ENCODE measurements at places on chromosomes 3 and 15.

GRCh38 chr15:77282333-77282732 lies 137.6 kb downstream of the PEAK1 start:
- DNase-seq = no peak

DNA sequence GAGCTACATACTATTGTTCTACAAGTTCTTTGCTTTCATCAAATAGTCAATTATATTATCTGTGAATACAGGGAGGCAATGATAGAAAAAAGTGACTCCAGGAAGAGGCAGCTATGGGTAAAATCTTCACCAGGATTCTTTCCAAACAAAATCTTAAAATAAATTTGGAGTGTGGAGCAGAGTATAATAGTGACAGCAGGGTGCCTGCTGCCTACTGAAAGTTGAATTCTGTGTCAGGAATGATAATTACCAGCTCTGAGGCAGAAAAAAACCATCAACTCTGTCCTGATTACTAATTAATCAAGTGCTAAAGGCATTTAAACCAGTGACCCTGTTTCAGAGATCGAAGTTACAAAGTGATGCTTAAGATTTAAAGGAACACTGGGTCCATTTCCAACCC lies 148.0 kb downstream of the DIPK2A start:
- DNase-seq = no peak

DNA sequence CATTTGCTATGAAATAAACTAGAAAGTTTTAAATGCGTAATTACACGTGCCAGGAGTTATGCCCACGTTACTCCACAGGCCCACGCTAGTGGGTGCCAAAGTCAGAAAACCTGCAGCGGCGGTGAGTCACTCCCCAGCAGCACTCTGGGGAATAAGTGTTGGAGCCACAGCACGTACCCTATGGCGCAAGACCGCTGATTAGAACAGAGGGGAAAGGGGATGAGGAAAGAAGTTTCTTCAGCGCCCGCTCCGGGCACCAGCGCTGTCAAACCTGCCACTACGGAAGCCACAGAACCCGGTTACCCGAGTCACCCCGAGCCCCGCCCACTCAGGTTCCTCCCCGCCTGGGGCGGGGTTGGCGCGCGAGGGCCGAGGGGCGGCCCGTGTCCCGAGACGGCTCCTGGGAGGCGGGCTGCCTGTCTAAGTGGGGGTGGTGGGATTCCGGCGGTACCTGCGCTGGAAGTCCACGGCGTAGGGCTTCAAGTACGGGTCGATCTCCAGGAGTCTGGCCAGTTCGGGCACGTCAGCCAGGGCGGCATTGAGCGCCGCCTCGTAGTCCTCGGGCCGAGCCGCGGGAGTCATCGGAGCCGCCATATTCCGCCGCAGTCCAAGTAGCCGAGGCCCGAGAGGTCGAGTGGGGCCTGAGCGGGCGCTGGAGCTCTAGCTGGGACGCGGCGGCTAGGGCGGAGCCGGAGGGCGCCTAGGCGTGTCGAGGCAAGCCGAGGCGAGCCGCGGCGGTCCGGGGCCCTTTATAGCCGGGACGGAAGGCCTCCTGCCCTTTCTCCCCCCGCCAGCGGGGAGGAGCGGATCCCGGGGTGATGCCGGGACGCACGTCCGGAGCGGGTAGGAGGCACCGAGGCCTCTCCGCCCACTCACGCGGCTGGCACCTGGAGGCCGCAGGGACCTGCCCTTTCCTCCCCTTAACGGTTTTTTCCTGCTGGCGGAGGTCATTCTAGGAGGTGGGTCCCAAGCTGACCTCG lies at the start of gene GBE1:
GBE1 (minus strand) TSS at position 722 of the 980 bp plus-strand sequence; CDS start at position 594, 128 bp downstream.
- DNase-seq = peak; percentile 87

GRCh38 chr15:48373821-48374451 lies 42.7 kb downstream of the DUT start:
- no peak for DNase-seq

DNA sequence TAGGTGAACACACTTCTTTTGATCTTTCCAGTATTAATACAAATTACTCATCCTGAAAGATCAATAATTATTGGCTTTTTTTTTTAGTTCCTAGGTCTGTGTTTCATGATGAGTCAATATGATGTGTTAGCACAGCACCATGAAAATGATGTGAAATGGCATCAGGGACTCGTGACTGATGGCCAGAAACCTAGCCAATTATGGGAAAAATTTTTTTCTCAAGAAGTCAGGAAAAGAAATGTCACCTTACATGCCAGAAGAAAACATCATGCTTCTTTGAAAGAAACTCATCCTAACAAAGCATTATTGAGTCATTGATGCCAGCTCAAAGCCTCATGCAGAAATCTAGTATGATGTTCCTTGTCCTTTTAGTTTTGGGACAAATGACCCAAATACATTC lies 468.3 kb upstream of the CBLB start:
- no peak for DNase-seq

DNA sequence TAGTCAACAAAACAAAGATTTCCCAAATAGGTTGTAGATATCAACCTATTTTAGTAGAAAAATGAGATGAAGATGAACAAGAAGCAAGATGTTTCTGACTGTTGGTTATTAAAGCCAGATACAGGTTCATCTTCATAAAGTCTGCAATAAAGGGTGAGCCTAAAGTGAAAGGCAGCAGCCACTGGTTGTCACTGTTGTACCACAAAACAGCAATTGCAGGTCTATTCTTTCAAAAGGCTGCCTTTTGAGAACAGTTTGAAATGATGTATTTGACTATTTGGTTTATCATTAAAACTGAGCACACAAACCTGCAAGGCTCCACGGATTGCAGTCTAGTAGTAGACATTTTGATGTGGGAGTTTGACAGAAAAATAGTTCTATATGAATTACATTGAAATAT lies 543.4 kb downstream of the GBE1 start:
- no peak for DNase-seq

GRCh38 chr3:16761571-16761970 lies 123.2 kb upstream of the PLCL2 start:
- no peak for DNase-seq

DNA sequence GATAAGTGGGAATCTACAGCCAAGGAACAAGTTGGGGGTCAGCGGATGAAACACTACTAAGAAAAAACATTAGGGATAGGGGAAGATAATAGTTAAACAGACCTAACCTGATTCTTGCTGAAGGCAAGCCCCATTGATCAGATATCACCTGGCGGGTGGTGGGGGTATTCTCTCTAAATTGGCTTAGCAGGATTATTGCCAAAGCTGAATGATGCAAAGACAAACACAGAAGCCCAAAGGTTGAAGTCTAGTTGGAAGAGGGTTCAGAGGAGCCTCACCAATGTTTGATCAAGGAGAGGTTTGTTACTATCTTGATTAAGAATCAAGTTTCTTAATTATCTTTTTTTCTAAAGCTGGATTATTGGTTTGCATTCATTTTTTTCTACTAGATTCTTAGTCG lies 371.9 kb upstream of the CNTN4 start:
- DNase-seq = no peak

- DNase-seq = no peak
These were observed 24.6 kb downstream of the ACAD11 start for GRCh38 chr3:132635052-132635451.

- no peak for DNase-seq
These were observed 159.8 kb downstream of the ALCAM start for GRCh38 chr3:105526360-105527111.

GRCh38 chr15:62732078-62732477 lies 310.5 kb upstream of the TPM1 start:
- no peak for DNase-seq

DNA sequence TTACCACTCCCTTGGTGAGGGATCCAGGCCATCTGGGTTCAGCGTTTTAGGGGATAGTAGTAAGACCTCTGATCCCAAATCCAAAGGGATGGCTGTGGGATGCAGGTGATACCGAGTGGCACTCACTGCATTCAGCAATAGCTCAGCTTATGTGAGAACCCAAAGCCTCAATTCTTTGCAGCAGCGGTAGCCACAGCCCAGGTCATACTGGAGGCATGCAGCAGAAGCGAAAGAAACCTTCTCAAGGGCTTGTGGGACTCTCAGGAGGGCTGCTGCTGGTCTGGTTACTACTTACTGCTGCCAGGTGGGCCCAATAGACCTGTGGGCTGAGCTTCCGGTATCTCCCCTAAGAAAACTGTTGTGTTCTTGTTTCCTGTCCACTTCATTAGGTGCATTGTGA lies 38.0 kb downstream of the CHCHD6 start:
- no peak for DNase-seq

DNA sequence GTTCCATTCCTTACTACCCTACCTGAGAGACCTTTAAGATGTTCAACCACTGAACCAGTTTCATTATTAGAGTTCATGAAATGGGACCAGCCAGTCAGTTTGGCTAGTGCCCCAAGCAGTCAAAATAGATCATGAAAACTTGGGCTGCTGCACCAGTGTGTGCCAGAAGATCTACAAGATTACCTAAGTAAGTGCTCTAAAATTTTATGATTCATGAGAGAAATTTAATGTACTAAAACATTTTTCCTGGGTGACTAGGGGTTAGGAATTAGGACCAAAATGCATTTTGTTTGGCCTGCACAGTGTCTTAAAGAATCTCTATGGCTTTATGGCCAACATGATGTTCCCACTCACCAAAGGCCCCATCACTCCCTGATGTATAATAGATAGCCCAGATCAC lies 214.7 kb downstream of the ATP8B4 start:
- DNase-seq = no peak

GRCh38 chr3:7536921-7537320 lies 676.0 kb downstream of the GRM7 start:
- no peak for DNase-seq

DNA sequence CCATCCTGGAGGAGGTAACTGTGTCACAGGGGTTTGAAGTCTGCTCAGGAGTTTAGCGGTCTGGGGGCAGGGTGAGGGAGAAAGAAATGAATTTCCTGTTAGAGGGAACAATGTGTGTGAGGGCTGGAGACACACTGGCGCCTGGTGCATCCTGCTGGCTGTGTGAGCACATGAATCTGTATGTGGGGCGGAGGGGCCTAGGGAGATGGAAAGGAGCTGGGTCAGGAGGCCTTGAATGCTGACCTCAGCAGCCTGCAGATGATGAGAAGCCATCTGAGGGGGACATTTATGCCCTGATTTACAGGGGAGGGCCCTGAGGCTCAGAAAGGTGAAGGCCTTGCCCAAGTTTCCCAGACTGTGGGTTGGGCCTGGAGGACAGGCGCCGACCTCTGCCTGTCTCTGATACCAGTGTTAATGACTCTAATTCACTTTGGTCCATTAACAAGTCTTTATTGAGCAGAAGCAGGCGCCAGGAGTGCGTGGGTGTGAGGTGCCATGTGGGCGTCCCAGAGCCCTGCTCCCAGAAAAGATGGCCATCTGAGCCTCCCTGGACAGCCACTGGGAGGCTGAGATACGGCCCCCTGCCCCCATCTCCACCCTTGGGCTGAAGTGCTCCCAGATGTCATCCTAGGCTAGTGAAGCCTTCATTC lies 34.8 kb downstream of the LINGO1 start:
- DNase-seq = no peak

GRCh38 chr15:49471733-49472132 lies 48.7 kb downstream of the FGF7 start:
- DNase-seq = no peak

- DNase-seq = no peak
These were observed 20.5 kb downstream of the EXOSC7 start for GRCh38 chr3:44996556-44996969.

GRCh38 chr3:120200493-120201235 lies 84.4 kb downstream of the GPR156 start:
- DNase-seq = no peak

DNA sequence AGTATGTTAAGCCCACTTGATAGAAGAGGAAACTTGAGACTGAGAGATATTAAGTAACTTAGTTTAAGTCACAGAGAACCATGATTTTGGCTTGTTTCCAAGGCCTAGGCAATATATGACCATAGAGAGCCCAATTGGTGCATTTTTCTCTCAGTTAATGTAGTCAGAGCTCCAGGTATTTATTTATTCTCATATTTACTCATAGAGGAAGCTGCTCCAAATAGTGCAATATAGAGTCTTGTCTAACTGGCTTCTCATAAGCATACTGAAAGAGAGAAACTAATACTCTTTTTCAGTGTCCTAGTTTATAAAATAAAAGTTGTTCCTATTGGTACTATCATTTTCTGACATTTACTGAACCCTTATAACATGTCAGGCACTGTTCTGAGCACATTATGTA lies 15.2 kb downstream of the TRNT1 start:
- no peak for DNase-seq

- DNase-seq = no peak
These were observed 104.2 kb downstream of the AGBL1 start for GRCh38 chr15:86183596-86184491.

- DNase-seq = no peak
These were observed 133.7 kb upstream of the POU1F1 start for GRCh38 chr3:87410110-87410509.
